T1000 (cell line): ENCODE measurements at places on chromosomes 5 and 9.

DNA sequence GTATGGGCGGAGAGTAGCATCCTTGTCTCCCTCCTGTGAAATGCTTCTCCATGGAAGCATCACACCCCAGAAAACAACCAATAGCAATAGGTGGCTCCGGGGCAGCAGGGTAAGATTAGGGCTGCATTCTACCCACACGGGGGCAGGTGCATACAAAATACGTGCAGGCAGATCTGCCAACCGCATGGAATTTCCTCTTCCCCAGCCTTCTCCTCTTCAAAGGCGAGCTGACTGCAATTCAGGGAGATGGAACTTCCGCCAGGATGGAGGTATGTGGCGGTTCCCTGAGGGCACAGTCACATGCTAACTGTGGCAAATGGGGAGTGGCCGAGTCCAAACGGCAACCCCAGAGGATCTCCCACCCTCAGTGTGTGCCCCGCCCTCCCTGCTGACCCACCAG is 81.5 kb downstream of the LMNB1 start:
- no peak for DNase-seq

DNA sequence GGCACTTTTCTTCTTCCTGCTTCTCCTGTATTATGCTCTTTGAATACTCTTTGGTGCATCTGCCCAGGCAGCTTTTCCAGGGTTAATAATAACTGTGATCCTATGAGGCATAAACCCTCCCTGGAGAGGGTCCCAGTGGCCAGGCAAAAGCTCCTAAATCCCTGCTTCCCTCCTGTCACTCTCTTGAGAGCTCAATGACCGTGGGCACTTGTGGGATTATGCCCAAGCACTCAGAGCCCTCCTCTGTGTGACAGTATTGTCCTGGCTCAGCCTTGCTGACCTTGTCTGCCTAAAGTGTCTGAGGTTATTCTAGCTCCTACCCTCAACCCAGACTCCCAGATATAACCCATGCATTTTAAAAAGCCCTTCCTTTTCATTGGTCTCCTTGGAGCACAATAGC is 51.9 kb downstream of the GALNT10 start:
- DNase-seq: no peak

- DNase-seq: no peak
Observed at GRCh38 chr9:127917603-127918002, 762 bp upstream of the ST6GALNAC4 start.

DNA sequence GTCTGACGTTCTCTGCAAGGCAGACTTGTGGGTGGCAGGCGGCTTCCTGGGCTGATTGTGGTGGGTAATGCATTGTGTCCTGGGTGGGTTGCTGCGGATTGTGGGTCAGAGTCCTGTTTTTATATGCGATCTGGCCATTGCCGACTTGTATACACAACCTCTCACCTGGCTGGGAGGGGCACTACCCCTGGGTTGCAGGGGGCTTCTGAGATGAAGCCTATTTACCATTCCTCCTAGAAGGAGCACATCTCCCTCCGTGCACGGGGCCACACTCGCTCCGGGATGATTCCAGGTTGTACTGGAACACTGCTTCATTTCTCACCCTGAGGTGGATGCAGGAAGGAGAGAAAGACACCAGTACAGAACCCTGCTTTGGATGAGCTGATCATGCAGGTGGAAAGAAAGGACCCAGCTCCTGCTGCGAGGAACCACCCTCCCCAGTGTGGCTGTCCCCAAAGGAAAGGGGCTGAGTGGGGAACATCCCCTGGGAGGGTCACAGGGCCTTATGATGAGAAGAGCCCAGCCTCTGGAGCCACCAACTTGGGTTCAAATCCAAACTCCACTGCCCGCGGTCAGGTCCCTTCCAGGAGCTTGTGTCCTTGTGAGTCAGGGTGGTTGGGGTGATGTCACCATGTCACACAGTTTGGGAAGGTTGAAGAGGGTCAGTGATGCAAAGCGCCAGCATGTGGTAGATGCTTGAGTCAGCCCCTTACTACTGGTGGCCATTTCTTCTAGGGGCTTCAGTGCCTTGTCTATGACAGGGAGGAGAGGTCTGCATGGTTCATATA is 151.8 kb upstream of the COL5A1 start:
- no peak for DNase-seq

GRCh38 chr9:116381350-116381749 is 227.8 kb downstream of the PAPPA start:
- no peak for DNase-seq

GRCh38 chr5:107919361-107919760 is 248.6 kb upstream of the EFNA5 start:
- DNase-seq: no peak

DNA sequence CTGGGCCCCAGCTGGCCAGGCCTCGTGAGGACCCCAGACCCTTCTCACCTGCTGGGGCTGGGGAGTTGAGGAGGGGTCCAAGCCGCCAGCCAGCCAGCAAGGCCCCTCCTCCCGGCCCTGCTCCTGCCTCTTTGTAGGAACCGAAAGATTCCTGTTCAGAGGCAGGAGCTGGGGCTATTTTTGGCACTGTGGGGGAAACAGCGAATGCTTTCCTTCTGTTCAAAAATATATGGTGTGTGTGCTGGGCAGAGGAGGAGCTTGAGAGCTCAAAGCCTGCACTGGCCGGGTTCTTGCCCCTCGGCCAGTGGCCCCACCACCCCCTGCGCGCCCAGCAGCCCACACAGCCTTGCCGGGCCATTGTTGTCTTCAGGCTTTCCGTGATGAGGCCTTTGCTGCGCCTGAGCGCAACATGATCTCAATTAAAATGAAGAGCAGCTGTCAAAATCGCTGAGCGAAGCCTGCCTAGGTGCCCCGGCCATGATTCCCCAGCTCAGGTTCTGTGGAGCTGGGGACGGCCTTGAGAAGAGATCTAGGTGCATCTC is 13.4 kb downstream of the NCS1 start:
- no peak for DNase-seq

DNA sequence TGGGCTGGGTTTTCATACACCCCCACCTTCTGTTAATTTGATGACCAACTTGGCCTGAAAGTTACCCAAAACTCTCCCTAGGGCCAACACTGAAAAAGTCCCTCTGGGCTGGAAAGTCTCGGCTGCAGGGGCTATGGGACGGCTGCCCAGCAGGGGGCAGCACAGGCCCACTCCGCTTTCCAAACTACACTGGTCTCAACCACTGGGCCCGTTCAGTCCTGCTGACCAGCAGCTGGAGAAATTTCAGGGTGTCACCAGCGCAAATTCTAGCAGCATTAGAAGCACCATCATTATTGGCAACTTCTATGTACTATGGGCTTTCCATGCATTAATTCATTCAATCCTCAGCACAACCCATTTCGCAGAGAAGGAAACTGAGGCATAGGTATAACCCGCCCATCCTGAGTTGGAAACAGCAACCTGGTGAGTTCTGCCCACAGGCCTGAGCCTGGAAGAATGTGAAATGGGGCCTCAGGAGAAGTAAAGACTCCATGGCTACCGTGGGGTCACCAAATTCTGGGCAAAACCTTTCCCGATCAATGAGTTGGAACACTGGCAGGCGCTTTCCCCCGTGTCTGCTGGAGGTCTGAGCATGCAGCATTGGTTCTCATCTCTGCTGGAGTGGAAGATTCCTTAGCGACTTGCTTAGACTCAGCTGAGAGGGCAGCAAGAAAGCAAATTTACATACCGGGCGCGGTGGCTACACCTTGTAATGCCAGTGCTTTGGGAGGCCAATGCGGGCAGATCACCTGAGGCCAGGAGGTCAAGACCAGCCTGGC is 9.7 kb downstream of the ORM2 start:
- DNase-seq: peak; percentile 44

DNA sequence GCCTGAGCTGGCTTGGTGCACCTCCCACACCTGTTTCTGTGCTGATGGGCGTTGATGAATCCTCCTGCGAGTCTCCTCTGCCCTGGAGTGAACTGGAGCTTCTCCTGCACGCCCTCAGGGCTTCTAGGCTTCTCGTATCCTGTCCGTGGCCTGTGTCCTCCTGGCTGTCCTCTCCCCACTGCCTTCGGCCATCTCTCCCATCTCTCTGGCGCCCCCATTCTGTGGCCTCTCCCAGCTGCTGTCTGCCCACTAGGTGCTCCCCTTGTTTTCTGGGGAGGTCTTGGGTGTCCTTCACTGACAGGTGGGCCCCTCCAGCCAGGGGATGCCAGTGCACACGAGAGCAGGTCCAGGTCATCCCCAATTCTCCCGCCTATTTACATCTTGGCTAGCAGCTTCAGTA is 28.8 kb downstream of the AHRR start:
- DNase-seq: no peak

- no peak for DNase-seq
Observed at GRCh38 chr5:132825834-132826391, 4.5 kb downstream of the SHROOM1 start.

DNA sequence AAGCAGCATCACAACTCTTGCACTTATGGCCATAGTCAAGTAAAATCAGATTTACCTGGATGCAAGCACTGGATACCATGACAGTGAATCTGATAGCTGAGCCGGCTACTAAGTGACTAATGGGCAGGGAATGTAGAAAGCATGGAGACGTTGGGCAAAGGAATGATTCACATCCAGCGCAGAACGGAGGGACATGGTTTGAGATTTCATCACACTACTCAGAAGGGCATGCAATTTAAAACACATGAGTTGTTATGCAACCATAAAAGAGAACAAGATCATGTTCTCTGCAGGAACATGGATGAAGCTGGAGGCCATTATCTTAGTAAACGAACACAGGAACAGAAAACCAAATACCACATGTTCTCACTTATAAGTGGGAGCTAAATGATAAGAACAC is 169.1 kb upstream of the PIK3R1 start:
- DNase-seq: peak; percentile 68

- DNase-seq: no peak
Observed at GRCh38 chr9:88378317-88378716, 9.9 kb upstream of the SPIN1 start.

GRCh38 chr9:127369428-127369827 is 27.5 kb upstream of the SLC2A8 start:
- no peak for DNase-seq

DNA sequence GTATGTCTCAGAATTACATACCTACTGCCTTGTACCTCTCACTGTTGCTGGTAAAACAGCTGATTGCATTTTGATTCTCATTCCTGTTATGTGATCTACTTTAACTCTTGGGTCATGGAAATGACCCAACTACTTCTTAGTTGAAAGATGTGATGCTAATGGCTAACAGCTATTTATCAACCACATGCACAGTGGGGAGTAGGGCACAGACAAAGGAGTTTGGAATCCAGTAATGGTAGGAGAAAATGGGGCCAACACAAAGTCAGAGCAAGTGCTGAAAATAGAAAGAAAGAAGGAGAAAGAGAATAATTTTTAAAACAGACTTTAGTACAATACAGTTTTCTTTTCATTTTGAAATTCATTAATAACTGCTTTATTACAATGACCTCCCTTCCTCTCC is 241.0 kb downstream of the PTPRD start:
- DNase-seq: no peak
